Activated CD4-positive, alpha-beta T cell treated with anti-CD3 and anti-CD28 coated beads, Interleukin-2, amount 50 U/mL, for 24 hours (primary cell): ENCODE measurements at places on chromosomes 5 and 9.

DNA sequence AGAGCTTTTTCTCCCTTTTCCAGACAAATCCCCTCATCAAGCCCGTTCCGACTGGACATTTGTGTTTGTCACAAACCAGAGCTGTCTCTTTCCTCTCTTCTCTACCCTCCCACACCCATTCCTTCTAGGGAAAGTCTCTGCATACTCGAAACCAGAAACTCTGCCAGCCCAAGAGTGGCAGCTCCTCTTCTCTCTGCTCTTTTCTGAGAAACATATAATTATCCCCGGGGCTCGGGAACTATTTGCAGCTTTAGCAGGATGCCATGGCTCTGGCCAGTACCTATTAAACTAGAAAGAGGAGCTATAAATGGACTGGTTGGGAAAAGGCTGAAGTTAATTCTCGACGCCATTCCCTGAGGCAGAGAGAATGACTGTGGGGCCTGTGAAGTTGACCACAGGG lies 82.6 kb downstream of the SH3PXD2B start:
- no peak for DNase-seq

GRCh38 chr5:99795031-99795430 lies 740.1 kb upstream of the FAM174A start:
- DNase-seq: no peak

DNA sequence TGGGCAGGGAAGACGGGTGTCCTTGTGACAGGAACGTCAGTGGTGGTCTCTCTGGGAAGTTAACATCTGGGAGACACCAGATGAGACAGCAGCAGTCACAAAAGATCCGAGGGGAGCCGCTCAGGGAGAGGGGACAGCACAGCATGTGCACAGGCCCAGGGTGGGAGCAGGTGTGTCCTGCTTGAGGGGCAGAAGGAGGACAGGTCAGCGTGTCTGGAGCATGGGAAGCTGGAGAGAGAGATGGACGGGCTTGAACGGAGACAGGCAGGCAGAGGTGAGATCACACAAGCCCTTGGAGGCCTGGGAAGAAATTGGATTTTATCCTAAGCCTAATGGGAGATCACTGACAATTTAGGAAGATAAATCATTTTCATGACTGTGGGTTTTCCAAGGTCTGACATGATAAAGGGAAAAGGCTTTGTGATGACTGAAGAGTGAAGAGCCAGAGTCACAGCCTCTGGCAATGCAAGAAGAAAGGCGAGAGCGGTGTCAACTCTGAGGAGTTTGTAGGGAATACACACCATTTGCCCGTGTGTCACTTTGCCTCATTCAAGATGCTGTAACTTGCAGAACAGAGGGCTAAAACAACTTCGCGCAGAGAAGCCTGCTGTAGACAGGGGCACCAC lies 88.3 kb downstream of the FSTL4 start:
- no peak for DNase-seq

GRCh38 chr5:172421-172820 lies 18.9 kb upstream of the LRRC14B start:
- DNase-seq: no peak

DNA sequence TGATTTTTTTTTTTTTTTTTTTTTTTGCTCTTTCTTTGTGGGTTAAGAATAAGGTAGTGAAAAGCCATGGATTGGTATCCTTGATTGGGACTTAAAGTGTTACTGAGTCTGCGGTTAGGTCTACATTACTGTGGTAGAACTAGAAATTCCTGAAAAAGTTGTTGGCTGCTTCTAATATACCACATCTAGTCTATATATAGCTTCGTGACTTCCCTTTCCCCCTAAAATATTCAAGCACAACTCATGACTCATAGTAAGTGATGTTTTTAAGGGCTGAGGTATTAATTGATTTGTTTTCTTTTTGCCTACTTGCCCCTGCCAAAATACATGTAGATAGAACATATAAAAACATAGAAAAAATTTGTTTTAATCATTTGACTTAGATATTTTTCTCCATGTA lies 247.6 kb downstream of the TMEM232 start:
- no peak for DNase-seq

DNA sequence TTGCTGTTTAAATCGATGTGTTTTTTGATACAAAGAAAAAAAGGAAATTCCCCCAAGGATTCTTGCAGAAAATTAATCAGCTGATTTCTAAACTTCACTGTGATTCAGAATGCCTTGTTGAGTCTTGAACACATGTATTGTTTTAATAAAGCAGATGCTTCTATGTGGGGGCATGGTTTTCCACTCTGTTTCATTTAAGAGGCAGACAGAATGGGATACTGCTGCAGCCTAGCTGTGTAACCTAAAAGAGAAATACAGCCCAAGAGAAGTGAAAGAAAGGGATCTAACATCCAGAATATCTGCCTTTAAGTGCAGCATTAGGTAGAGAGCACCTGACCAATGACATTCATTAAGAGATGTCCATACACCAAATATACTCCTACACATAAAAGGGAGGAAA lies 365.1 kb upstream of the CCNH start:
- DNase-seq: no peak

DNA sequence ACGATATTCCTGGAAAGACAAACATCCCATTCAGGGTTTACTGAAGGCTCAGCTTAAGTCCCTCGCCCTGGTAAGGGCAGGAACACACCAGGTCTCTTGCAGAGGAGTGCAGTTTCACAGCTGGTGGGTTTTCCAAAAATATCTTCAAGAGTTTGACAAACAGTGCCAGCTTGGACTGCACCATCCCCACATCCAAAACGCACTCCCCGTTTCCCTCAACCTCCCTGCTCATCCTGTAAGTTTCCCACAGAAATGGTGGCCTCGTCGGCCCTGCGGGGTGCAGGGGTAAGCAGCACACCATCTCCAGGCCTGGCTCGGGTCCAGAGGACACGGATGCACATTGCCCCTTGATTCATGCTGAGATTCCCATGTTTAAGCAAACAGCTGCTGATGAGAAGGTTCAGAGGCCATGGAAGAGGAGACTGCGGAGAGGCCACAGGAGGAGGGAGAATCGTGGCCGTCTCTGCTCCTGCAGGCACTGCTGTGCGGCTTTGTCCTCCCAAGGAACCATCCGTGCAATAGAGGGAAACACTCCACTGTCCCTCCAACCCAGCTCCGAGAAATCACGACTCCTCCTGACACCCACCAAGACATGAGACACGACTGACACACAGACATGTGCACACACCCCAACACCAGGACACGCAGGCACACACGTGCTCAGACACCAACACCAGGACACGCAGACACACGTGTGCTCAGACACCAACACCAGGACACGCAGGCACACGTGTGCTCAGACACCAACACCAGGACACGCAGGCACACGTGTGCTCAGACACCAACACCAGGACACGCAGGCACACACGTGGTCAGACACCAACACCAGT lies 24.0 kb upstream of the SLC12A7 start:
- DNase-seq: no peak

GRCh38 chr9:19442240-19442639 lies 33.4 kb downstream of the ACER2 start:
- no peak for DNase-seq
